ENCODE measurements at places on chromosomes 5 and 9.

GRCh38 chr9:132351404-132352045 is 3.3 kb downstream of the SETX start:
- DNase-seq: no peak

- no peak for DNase-seq
These were observed 43.2 kb upstream of the GLRA1 start for GRCh38 chr5:151967865-151968264.

- DNase-seq: no peak
These were observed 14.5 kb upstream of the AIF1L start for GRCh38 chr9:131081868-131082267.

GRCh38 chr5:161263191-161263590 is 283.3 kb downstream of the GABRB2 start:
- no peak for DNase-seq

GRCh38 chr9:113589890-113590289 is 126.4 kb downstream of the RGS3 start:
- peak; percentile 60 for DNase-seq

DNA sequence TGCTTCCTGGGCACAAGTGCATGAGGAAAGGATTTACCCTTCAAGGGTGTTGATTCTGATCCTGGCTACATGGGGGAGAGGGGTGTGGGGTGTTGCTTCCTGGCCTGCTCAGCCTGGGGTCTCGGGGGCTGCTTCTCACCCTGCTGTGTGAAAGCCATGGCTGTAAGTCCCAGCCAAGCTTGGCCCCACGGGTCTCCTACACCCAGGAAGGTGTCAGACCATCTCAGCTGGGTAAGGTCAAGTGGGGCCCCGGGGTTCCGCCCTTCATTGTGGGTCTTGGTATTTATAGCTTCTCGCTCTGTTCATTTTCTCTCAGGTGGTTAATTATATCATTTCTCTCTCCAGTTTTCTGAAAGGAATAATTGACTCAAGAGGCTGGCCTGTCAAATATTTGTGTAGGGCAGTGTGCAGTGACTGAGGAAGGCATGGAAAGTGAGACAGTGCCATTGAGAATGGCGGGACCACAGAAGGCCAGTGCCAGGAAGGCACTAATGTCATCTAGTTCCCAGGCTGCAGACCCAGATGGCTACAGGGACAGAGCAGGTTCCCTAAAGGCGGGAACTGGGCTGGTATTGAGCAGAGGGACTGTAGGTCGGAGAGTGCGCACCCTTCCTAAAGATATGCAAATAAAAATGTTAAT is 126.0 kb downstream of the FOXD1 start:
- DNase-seq: no peak

GRCh38 chr9:77811832-77812231 is 163.7 kb upstream of the GNA14 start:
- DNase-seq: no peak

- no peak for DNase-seq
These were observed 1.9 kb downstream of the C5 start for GRCh38 chr9:121048175-121048574.

GRCh38 chr5:5619546-5619945 is 197.1 kb downstream of the ICE1 start:
- no peak for DNase-seq
